ENCODE measurements at places on chromosomes 1 and 21. TPM values are rescaled to one million over a fixed set of nuclear protein-coding genes. Genes with fewer than 3 reads are reported as not detected.
A peak's percentile ranks its signal among the peaks of the same experiment; 100 is the strongest.

DNA sequence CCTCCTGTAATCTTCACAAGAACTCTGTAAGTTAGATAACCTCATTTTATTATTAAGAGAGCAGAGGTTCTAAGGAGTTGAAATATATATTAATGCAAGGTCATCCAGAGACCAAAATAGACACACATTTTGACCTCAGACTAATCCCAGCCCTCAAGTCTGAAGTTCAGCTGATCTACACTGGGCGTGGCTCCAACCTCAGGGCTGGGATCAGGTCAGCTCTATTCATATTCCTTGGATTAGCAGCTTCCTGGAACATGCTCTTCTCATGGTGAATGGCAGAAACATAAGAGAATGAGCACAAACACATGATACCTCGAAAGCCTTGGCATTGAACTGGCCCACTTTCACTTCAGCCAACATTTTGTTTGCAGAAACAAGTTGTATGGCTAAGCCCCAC, 200.8 kb upstream of the ST6GALNAC5 start:
- no peak for DNase-seq

GRCh38 chr1:48555271-48555670, 83.3 kb upstream of the SPATA6 start:
- no peak for DNase-seq

- no peak for DNase-seq
These were observed 33.0 kb downstream of the SETD4 start for GRCh38 chr21:36027347-36027746.

DNA sequence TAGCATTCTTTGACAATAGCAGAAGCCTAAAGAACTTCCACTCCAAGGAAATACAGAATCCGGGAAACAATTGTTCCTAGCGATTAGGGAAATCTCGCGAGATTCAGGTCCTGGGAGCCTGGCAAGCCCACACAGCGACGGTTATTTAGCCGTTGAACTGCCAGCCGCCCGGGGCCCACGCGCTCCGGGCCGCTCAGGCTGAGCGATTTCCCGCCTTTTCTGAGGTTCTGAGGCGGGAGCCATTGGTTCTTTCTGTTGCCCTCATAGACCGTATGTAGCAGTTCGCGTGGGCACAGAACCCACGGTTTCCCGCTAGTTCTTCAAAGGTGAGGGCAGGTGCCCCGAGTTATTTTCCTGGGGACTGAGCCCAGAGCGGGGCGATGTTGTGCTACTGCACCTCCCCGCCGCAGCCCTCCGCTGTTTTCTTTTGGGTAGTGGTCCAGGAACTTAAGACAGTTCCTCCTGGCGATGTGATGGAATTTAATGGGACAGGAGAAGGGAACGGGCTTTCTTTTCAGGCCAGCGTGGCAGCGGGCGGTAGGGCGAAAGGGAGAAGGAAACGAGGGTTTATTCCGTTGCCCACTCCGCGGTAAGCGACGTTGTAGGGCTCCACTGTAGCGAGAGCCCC, at the start of gene SYCP1:
Gene SYCP1 (plus strand): TSS at position 171 of the 628 bp plus-strand sequence. CDS start 602 bp downstream, outside the sequence.
- no peak for DNase-seq

GRCh38 chr1:3718764-3719163, 33.5 kb upstream of the CCDC27 start:
- DNase-seq = no peak

- no peak for DNase-seq
These were observed 82.2 kb upstream of the C1orf105 start for GRCh38 chr1:172338295-172338735.

DNA sequence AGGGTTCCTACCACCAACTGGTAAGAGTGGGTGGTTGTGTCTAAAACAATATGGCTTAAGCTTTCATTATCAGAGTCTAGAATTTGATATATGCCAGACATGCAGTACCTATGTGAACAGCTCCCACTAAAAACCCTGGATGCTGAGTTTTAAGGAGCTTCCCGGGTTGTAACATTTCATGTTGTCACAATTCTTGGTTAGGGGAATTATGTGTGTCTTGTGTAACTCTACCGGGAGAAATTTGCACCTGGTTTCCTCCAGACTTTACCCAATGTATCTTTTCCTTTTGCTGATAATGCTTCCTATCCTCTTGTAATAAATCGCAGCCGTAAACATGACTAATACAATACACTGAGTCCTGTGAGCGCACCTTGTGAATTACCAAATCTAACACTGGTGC, 48.3 kb downstream of the ARID4B start:
- no peak for DNase-seq

- no peak for DNase-seq
These were observed 2.4 kb downstream of the SSBP3 start for GRCh38 chr1:54403808-54404261.

GRCh38 chr1:203210350-203210749, 19.1 kb downstream of the CHIT1 start:
- DNase-seq = no peak

DNA sequence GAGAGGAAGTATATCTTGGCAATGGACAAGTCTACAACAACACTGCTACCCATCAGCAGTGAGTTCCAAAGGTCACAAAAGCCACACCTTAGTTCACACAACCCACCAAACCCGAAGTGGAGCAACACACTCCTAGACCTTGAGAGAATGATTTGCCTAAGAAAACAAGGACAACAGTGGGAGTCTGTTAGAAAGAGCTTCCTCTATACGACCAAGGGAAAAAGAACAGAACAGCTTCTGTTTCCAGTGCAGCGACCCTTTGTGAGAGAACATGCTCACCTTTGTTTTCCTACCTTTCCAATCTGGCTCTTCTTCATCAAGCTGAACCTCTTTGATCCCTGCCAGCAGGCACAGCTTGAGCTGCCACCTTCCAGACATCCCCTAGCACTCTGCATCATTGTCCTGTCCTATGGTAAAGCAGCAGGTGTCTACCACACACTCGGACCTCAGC, 56.7 kb upstream of the PALMD start:
- DNase-seq = no peak

DNA sequence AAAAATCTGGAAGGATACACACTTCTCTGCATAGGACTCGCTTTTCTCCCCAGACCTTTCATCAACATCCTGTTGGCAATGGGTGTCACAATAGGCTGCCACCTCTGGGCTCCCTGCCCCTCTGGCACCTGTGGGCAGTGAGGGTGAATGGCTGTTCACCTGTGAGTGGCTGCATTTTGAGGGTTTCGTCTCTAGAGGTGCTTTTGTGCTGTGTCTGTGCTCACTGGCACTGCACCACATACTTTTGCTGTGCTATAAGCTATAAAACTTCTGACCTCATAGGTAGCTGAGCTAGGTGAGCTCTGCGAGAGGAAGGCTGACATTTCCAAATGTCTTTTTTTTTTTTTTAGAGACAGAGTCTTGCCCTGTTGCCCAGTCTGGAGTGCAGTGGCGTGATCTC, 35.9 kb downstream of the SLC30A1 start:
- DNase-seq = no peak

- DNase-seq = no peak
These were observed 21.1 kb downstream of the CACNA1E start for GRCh38 chr1:181504399-181504842.

DNA sequence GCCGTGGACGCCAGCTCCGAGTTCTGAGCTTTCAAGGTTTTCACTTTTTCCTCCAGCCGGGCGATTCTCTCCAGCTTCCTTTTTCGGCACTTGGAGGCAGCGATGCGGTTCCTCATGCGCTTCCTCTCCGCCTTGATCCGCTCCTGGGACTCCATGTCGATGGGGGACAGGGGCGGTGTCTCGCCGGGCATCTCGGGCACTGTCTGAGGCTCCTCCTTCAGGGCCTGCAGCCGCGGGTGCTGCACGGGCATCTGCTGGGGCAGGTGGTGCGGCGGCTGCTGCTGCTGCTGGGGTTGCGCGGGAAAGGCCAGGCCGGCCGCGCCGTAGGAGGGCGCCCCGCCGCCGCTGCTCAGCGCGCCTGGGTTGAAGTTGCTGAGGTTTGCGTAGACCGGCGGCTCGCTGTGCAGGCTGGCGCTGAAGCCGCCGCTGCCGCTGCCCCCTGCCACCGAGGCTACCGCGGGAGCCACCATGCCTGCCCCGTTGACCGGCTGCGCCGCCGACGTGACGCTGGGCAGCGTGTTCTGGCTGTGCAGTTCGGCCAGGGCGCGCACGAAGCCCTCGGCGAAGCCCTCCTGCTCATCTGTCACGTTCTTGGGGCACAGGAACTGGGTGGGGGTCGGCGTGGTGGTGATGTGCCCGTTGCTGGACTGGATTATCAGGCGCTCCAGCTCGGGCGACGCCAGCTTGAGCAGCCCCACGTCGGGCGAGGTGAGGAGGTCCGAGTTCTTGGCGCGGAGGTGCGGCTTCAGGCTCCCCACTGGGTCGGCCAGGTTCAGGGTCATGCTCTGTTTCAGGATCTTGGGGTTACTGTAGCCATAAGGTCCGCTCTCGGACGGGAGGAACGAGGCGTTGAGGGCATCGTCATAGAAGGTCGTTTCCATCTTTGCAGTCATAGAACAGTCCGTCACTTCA, 1.4 kb downstream of the JUN start:
- DNase-seq = peak; percentile 57

GRCh38 chr1:180281490-180281889, 51.4 kb downstream of the LHX4 start:
- no peak for DNase-seq

- DNase-seq = no peak
These were observed 140.7 kb upstream of the FAM78B start for GRCh38 chr1:166307261-166308188.

DNA sequence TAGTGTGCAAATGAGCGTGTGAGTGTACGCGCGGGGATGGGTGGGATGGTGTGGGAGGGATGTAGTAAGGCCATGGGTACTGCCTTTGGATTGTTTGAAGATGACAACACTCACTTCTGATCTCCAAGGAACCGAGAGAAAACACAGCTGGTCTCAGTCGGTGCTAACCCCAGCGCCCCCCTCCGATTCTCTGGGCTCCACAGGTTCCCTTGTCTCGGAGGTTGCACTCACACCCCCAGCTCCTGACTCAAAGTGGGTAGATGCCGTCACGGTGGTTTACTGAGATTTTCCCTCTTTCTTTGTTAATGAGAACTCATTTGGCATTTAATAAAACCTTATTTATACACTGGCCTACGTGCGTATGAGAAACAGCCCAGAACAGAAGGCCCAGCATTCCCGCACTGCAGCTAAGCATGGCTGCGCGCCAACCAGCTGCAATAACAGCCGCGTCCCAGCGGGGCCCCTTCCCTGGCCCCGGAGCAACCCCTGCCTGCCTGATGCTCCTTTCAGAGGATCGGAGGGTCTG, 25.8 kb downstream of the ABCA4 start:
- DNase-seq = peak; percentile 66

- DNase-seq = no peak
These were observed 13.8 kb upstream of the KDM4A start for GRCh38 chr1:43636006-43636641.

DNA sequence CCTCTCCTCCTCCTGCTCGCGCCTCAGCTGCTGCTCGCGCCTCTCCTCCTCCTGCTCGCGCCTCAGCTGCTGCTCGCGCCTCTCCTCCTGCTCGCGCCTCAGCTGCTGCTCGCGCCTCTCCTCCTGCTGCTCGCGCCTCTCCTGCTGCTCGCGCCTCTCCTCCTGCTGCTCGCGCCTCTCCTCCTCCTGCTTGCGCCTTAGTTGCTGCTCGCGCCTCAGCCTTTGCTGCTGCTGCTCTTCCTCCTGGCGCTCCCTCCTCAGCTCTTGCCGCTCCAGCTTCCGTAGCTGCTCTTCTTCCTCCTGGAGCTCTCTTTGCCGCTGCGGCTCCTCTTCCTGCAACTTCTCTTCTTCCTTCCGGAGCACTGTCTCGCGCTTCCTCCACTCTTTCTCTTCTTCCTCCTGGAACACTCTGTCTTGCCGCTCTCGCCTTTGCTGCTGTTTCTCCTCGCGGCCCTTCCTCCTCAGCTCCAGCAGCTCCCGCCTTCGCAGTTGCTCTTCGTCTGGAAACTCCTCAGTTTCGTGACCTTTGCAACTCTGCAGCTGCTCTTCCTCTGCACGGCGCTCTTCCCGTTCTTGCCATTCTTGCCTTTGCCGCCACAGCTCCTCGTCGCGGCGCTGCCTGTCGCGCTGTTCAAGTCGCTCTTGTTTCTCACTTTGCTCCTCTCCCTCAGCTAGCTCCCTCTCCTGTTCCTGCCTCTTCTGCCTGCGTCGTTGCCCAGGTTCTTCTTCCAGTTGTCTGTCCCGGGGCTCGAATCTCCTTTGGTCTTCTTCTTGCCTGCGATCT, 3.0 kb downstream of the TCHH start:
- DNase-seq = no peak

GRCh38 chr1:27668808-27669723, 2.9 kb downstream of the IFI6 start:
- peak; percentile 80 for DNase-seq

DNA sequence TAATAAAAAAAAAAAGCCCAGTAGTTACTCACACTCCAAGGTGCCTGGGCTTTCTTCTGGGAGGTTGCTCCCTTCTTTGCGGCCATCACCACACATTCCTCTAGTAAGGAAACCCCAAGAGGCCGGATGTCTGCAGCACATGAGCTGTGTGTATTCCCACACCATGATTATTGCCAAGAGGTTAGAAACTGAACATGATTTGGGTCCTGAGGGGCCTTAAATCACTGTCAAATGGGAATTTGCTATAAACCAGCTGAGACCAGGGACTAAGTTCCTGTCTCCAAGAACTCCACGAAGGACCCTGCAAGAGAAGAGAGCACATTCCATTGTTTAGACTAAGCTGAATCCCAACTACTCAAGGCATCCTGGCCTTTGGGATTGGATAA, 85.3 kb upstream of the SSX2IP start:
- no peak for DNase-seq

BCAR3 gene
- 46.7 TPM for total RNA-seq

FAM110D gene
- 15.6 TPM for total RNA-seq

MTF2 gene
- 59.8 TPM for total RNA-seq

CSMD2 gene
- not detected for total RNA-seq

CLCA4 gene
- total RNA-seq = not detected

SLAMF7 gene
- 0.93 TPM for total RNA-seq

GBP5 gene
- total RNA-seq = 2.4 TPM

TDRD5 gene
- 1.2 TPM for total RNA-seq

ADAMTSL4 gene
- 15.7 TPM for total RNA-seq

FMO1 gene
- 6.9 TPM for total RNA-seq

RAB13 gene
- 48.2 TPM for total RNA-seq

CD164L2 gene
- 0.50 TPM for total RNA-seq

CTSS gene
- total RNA-seq = 28.2 TPM

ZC3H11A gene
- 108 TPM for total RNA-seq

DCDC2B gene
- total RNA-seq = not detected
